ENCODE measurements at places on chromosomes 12 and 14.

GRCh38 chr14:66918527-66918926 lies 270.7 kb upstream of the GARIN2 start:
- DNase-seq: no peak

DNA sequence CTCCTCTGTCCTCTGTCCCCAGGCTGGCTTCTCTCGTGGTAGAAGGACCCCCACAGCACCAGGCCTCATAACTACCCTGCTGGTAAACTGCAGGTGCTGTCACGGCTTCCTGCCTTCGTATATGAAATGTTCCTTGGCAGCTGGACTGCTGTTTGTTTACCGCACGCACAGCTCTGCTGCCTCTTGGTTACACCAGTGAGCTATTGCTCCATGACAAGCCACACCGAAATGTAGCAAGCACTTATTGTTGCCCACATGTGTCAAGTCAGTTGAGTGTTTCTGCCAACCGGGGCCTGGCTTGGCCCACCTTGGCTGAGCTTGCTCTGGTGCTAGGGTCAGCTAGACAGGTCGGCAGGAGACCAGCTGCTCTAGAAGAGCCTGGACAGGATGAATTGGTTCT lies 21.7 kb upstream of the TCL1B start:
- DNase-seq: no peak

DNA sequence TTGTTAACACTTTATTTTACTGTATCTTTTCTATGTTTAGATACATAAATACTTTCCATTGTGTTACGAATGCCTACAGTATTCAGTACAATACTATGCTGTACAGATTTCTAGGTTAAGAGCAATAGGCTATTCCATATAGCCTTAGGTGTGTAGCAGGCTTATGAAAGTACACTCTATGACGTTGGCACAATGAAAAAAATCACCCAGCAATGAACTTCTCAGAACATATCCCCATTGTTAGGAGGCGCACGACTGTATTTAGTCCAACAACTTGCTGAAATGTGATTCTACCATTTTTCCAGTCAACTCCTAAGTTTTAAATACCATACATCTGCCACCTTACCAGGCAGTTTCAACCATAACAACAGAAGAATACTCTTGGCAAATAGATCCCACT lies 1.8 kb downstream of the PARP11 start:
- no peak for DNase-seq

DNA sequence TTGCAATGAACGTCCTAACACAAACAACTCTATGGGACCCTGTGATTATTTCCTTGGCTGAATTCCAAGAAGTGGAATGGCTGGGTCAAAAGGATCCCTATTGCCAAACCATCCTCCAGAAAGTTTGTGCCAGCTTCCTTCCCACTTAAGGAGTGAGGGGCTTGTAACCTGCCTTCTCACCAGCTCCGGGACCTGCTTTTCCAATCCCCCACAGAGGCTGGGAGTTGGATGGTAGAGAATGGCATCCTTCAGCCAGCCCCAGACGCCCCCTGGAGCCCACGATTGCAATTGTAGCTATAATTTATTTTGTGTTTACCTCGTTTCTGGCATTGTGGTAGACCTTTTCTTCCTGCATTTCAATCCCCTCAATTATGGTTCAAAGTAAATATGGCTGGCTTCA lies 9.7 kb upstream of the ZDHHC22 start:
- no peak for DNase-seq

DNA sequence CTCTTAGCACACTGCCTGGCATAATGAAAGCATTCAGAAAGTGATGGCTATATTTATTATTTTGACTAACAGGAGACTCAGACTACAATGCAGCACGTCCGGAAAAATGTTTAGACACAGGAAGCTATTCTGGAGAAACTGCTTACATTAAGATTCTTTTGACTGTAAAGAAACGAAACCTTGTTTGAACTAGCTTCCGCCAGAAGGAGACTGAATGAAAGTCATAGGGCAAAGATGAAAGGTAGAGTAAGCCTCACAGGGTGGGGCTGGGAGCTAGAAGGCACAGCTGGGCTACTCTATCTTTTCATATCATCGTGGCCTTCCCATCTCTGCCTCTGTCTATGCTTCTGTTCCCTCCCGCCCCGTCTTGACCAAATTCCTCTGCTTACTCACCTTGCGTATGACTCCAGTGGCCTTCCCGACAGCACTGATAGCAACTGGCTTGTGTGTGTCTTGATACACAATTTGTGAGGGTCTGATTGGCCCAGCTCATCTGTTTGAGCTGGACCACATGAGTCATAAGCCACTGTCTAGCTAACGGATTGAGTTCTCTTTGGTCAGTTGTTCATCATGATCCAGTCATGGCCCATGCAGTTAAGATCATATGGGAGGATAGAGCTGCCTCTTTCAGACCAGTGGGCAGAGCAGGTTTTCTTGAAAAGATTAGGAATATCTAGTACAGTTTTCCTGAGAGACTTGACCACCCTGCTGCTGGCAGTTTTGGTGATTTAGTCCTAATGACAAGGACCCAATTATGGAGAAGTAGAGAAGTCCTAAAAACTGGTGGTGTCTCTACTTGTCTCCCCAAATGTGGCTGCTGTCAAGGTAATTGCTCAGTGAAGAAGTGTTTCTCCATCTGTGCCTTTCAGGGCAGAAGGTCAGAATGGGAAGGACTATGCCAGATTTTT lies 151.5 kb upstream of the SLC38A2 start:
- peak; percentile 64 for DNase-seq

DNA sequence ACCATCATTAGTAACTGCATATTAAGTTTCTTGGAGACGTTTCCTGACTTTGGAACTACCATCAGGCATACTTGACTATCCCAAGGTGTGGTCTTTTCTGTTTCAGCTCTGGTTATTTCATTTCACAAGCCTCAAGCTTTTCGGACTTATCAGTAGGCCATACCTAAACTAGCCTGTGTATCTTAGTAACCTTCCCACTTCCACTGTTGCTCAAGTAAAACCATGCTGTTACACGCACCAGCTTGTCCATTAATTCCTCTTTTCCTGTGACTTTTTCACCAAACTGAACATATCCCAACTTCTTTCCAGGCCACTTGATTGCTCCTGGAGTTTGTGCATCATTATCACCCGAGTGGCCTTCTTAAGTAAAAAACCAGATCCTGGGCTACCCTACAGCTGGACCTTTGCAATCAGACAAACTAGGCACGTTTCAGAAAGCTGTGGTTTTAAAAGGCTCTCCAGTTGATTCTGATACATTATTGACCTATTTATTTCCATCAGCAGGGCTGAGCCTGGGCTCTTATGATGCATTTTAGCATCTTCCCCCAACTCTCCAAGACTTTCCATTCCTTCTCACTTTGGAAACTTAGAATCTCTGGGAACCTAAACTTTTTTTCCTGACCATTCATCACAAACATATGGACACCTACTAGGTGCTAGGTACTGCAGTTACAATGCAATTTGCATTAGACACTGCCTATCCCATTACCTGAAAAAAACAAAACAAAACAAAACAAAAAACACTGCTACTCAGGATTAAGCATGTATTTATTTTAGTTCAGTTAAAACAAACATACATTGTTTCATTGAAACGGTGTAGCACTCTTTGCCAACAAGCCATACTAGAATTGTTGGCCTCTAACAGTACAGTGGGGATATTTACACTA lies 14.9 kb downstream of the SLC38A2 start:
- DNase-seq: no peak

- no peak for DNase-seq
Measured at GRCh38 chr12:6550294-6551062, 5.4 kb downstream of the IFFO1 start.

- no peak for DNase-seq
Measured at GRCh38 chr14:94203473-94204210, 29.5 kb downstream of the PPP4R4 start.

DNA sequence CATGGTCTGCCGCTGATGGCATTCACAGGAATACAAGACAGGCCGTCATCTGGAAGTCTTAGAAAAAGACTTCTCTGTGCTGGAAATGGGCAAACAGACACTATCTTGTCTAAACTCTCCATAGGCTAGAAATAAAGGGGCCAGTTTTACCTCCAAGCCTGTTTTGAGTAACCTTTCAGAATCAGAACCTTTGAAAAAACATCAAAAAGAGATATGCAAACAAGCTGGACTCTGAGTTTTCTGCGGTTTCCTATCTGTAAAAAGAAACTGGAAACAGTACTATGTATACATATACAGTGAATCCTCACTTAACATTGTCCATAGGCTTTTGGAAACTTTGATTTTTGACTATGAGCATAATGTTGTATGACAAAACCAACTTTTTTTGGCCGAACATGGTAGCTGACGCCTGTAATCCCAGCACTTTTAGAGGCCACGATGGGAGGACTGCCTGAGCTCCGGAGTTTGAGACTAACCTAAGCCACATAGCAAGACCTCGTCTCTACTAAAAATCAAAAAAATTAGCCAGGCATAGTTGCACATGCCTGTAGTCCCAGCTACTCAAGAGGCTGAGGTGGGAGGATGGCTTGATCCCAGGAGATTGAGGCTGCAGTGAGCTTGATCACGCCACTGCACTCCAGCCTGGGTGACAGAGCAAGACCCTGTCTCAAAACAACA lies 92.9 kb upstream of the MAX start:
- no peak for DNase-seq

GRCh38 chr14:68982581-68982980 lies 3.5 kb upstream of the ACTN1 start:
- DNase-seq: no peak

DNA sequence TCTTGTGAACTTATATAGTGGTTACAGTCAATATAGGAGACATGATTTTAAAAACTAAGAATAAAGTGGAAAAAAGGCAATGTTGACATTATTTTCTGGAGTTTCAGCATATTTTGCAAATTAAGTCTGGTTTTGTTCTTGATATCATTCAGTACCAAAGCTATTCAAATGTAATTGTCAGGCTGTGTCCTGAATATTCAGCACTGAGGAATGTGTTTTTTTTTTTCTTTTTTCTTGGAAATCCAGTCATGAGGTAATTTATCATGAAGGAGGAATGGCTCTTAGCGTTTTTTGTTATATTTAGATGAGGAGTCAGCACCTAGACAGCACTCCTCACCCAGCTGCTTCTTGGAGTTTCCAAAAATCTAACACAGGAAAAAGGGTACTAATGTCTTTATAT lies 225.5 kb downstream of the CCDC91 start:
- DNase-seq: no peak

DNA sequence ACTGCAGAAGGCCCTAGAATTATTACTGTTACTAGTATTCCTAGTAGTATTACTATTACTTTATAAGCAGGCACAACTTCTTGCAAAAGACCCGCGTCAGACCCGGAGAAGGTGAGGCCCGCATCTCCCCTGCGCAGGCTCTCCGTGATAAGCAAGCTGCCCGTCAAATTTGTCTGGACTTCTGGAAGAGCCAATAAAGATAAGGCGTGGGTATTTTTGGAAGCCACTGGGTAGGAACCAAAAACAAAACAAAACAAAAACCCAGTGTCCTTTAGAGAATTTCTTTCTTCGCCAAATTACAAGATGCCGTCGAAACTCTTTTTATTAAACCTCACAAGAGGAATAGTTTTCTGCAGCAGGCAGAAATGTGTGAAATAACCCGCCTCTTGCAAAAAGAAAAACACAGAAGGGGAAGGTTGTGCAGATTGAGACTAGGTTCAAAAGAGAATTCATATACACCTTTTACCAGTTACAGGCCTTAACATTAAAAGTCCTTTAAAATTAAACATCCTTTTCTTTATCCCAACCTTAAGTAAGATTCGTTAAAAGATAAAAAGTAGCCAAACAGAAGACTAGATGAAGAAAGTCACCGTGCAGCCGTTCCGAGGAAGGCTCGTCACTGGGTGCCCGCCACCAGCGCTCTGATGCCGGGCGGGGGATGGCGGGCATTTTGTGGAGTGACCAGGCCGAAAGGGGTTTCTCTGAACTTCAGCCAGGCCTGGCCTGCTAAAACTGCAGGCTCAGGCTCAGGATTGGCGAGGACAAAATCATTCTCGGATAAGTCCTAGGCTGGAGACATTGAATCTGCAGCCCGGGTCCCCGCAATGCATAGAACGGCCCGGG lies 1.6 kb downstream of the TBX5 start:
- no peak for DNase-seq

DNA sequence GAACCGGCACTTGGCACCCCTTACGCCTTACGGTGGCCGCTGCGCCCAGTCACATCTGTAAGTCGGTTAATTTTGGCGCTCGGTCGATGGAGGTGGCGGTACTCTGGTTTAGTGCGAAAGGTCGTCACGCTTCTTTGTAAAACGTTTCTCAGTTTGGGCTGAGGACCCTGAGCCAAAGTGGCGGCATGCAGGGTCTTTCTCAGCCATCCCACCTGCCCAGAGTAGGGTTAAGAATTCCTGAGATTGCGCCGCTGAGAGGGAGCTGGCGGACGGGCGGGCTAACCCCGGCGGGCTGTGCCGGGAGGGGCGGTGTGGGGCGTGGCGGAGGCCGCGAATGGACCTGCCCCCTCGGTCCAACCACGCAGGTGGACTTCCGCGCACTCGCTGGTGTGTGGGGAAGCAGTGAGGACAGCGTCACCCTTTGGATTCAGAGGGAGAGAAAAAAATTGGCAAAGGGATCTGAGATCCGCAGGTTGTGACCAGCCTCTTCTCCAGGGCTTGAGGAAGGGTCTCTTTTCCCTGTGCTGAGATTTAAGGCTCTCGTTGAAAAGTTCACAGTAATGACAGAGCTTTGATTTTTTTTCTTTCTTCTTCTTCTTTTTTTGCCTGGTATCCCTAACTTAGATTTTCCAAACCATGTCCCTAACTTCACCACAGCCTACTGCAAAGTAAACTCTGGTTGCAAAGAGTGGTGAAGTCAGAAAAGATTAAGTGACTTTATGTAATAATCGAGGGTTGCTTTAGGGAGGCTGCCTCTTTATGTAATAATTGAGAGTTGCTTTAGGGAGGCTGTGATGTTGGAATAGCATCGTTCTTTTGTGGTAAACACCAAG lies 602 bp upstream of the FBXO33 start:
- peak; percentile 80 for DNase-seq

DNA sequence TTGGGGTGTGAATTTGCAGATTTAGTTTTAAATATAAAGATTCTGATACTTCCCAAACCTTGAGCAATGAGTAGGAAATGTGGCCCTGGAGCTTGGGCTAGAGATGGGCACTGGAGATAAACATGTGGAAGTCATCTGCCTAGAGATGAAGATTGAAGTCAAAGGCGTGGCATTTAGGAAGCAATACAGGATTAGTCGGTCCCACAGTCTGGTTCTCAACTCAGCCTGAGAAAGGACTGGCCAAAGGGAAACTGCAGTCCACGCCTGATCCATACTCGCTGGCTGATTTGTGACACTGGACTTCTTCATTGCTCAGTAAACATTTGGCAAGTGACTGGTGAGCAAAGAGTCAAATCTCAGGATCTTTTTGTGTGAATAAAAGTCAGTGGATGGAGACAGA lies 268.2 kb upstream of the ATP2B1 start:
- no peak for DNase-seq

DNA sequence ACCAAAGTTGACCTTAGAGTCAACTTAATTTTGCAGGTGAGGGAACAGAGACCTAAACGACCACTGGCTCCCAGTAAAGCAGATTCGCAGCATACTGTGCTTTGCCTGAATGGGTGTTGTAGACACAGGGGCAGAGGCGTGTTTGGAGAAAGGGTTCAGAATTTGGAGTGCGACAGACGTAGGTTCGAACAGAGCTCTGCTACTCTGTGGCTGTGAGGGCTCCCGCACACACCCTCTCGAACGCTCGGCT lies 243 bp upstream of the TOMM20L start:
- DNase-seq: no peak

GRCh38 chr14:49875640-49876198 lies 17.2 kb upstream of the ARF6 start:
- no peak for DNase-seq

- no peak for DNase-seq
Measured at GRCh38 chr12:12017798-12018197, 52.9 kb upstream of the BCL2L14 start.
